ENCODE measurements at places on chromosomes 4 and X. TPM values are rescaled to one million over a fixed set of nuclear protein-coding genes. Genes with fewer than 3 reads are reported as not detected.

GRCh38 chr4:173145131-173145530 lies 23.5 kb upstream of the GALNT7 start:
- DNase-seq = no peak

DNA sequence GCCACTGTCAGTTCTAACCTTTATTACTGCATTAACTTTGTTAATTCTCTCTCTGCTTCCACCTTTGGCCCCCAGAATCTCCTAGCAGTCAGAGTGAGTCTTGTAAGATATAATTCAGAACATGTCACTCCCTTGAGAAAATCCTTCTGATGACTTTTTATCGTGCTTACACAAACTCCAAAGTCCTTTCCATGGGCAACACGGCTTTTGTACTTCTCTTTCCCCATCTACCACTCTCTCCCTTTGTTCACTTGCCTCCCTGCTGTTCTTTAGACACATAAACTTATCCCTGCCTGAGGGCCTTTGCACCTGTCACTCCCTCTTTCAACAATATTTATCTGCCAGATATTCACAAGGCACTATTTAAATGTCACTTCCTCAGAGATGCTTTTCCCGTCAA lies 64.8 kb downstream of the MAOB start:
- DNase-seq = no peak

DNA sequence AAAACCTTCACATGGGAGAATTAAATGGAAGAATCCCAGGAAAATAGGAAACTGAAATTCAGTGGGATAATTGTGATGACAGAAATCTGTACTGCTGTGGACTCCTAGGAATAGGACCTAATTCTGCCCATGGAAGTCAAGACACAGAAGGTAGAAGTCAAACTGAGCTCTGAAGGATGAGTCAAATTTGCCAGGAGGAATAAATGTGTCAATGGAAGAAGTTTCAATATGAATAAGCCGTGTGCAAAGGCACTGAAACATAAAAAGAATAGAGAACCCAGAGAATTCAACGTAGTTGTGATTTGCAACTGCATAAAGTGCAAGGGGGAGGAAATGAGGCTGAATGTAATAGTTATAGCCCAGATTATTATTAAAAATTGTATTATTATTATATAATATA lies 11.6 kb downstream of the ENAM start:
- no peak for DNase-seq

DNA sequence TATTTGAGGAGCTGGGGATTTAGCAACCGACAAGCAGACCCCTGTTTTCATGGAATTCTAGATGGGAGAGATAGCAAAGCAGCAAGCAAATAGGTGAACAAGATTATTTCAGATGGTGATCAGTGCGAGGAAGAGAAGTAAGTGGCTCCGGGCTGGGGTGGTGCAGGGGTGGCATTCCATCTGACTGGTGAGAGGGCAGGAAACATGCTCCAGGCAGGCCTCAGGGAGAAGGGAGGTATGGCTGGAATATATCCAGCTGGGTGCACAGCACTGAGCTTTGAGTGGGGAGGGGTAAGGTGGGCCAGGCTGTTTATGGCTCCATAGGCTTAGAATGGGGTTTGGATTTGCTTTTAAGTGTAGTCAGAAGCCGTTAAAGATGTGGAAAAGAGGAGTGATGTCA lies 21.2 kb downstream of the PTTG2 start:
- DNase-seq = no peak

- no peak for DNase-seq
These were observed 51.4 kb upstream of the LSM6 start for GRCh38 chr4:146124023-146124680.

GRCh38 chrX:40062525-40063155 lies 35.1 kb downstream of the BCOR start:
- DNase-seq = no peak

GRCh38 chr4:36321176-36321575 lies 39.8 kb downstream of the DTHD1 start:
- DNase-seq = no peak

DNA sequence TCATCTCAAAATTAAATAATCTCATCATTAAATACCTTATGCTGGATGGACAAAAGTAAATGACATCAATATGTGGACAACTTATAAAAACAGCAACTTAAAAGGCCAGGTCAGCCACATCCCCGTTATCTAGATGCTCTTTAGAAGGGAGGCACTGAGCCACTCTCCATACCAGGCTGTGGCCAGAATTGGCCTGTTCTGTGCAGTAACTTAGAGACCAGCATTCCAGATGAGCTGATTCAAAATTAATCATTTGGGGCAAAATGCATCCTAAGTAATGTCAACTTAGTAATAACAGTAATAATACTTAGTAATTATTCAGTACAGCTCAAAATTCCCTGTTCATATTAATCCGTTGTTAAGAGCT lies 373.6 kb downstream of the FBXW7 start:
- DNase-seq = no peak

DNA sequence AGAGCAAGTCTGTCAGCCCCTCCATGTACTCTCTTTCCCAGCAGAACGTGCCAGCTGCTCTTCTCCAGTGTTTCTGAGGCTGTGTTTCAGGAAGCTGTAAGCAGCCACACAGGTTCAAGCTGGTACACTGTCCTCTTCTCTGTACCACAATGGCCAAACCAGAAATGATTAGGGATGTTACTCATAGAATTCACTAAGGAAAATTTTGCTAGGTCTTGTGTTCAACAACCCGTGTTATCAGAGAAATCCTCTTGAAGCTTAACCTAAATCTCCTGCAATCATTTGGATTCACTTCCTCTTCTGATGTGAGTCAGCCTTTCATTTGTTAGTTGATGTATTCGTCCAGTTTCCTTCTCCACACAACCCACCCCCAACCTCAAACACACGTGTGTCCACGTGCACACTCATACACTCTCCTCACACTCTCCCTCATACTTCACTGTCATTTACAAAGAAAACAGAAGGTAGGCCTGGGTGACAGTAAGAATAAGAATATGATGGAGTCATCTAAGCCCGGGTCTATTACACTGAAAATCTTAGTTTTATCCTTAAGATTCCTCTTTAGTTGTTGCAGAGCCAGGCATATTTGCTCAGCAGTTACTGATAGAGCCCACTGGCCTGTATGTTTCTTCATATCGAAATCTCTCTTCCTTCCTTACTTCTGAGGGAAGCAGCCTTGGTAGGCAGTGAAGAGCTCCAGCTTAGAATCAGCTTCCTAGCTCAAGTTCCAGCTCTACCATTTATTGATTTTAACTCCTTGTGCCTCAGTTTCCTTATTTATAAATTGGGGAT lies 63.4 kb downstream of the DCUN1D4 start:
- no peak for DNase-seq

DNA sequence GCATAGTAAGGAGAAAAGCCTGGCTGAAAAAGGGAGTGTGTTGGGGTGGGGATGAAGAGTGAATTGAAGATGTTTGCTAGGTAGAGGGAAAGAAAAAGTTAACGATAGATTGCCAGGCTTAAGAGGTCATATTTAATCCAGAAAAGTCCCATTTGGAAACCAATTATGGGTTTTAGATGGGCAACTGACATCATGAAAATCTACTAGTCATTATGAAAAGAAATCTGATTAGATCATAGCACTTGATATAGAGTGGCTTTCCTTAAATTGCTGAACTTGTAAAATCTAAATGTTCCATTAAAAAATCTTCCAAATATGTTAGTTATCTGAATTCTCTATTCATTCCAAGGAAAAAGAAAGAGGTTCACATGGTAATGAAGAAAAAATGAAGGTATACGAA lies 37.5 kb upstream of the IL21 start:
- DNase-seq = no peak

DNA sequence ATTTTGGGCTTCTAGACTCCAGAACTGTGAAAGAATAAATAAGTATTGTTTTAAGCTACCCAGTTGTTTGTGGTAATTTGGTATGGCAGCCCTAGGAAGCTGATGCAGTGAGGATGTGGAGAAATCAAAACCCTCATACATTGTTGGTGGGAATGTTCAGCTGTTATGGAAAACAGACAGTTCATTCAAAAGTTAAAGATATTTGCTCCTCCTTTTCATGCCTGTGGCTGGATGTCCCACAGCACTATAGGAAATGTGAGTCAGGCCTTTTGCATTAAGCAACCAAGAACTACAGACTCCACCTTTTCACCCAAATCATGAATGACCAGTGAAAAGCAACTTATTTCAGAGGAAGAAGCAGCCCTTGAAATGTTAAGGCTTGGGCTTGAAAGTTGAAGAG lies 6.7 kb downstream of the BBS12 start:
- DNase-seq = no peak

DNA sequence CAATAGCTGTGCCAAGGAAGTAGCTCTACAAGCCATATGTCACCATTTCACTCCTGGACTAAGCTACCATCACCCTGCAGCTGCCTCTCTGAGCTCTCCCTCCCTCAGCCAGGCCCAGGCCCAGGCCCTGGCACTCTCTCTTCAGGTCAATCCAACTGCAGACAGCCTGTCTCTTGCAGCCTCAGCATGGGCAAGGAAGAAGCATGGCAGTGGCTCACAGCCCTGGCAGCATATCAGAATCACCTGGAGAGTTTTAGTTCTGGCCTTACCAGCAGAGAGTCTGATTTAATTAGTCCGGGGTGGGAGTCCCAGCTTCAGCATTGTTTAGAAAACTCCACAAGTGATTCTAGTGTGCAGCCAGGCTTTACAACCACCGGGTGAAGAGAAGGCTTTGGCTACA lies 31.5 kb downstream of the NALF2 start:
- DNase-seq = no peak

- DNase-seq = no peak
These were observed 7.6 kb upstream of the GJB1 start for GRCh38 chrX:71215338-71215912.

- no peak for DNase-seq
These were observed 167.0 kb upstream of the RPL34 start for GRCh38 chr4:108453366-108453765.

SEPTIN11 gene
- 9.2 TPM for total RNA-seq

CYP2U1 gene
- total RNA-seq = 0.80 TPM

LAGE3 gene
- total RNA-seq = 49.4 TPM

UGT2B10 gene
- total RNA-seq = not detected

HERC5 gene
- 8.4 TPM for total RNA-seq

RAB33A gene
- 28.4 TPM for total RNA-seq

TRIM61 gene
- 2.7 TPM for total RNA-seq

NLGN4X gene
- 0.09 TPM for total RNA-seq

Data from activated T-helper 2 cell treated with anti-CD3 and anti-CD28 coated beads, Interferon-gamma antibody, Interleukin-2, Interleukin-4, amounts not matched to agents 10 μg/mL and 5 μg/mL and 100 μg/mL, durations not matched to agents 14 hours and 24 hours and 36 hours (primary cell).